ENCODE measurements at places on chromosomes 3 and 15. TPM values are rescaled to one million over a fixed set of nuclear protein-coding genes. Genes with fewer than 3 reads are reported as not detected.

Gene TMF1
- 37.1 TPM for total RNA-seq

Gene PPP1R14D
- not detected for total RNA-seq

Gene CMTM6
- total RNA-seq = 89.1 TPM

Gene PLA2G4E
- not detected for total RNA-seq

Gene FRMD5
- total RNA-seq = 0.31 TPM

Gene CTXN2
- not detected for total RNA-seq

Gene HGD
- not detected for total RNA-seq

Gene SH2D7
- total RNA-seq = not detected

Gene GOLGA8M
- total RNA-seq = not detected

Gene BFSP2
- total RNA-seq = not detected

Gene GHSR
- total RNA-seq = not detected

Gene DISP2
- total RNA-seq = 0.02 TPM

Gene SERPINI1
- 2.3 TPM for total RNA-seq

Gene PSTPIP1
- 155 TPM for total RNA-seq

Gene ITIH3
- not detected for total RNA-seq

Gene MAGI1
- 0.24 TPM for total RNA-seq

Gene IL17RB
- total RNA-seq = 0.92 TPM

Gene ACAN
- not detected for total RNA-seq

Gene CTXND1
- not detected for total RNA-seq

Gene IL5RA
- total RNA-seq = 0.15 TPM

Gene GRAMD2A
- not detected for total RNA-seq

Gene LMAN1L
- total RNA-seq = not detected

Gene HERC2
- 33.7 TPM for total RNA-seq

Gene NAA50
- total RNA-seq = 113 TPM

All from activated CD4-positive, alpha-beta memory T cell treated with anti-CD3 and anti-CD28 coated beads for 36 hours (primary cell).